ENCODE measurements at places on chromosomes 11 and 22. TPM values are rescaled to one million over a fixed set of nuclear protein-coding genes. Genes with fewer than 3 reads are reported as not detected.

Gene POU2AF3
- total RNA-seq: not detected

DNA sequence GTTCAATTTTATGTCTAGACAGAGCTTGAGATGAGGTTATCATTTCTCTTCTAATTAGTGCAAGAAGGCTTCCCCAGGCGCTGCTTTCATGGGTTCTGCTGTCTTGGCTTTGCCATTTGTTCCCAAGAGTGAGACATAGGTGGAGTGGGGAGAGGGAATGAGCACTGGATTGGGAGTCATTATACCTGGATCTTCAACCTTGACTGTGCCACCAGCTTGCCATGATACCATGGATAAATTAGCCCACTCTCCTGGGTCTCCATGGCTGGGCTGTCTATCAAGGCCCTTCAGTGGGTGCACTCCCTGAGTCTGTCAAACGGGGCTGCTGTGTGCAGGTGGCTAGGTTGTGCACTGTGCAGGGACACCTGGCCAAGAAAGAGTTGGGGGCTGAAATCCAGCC lies 15.6 kb upstream of the NECTIN1 start:
- peaks cover 36% of the 10 kb centered on the region for H3K27me3 ChIP-seq
- no peak for DNase-seq
- no peaks in the 10 kb centered on the region for H3K4me1 ChIP-seq

Gene SLN
- not detected for total RNA-seq

DNA sequence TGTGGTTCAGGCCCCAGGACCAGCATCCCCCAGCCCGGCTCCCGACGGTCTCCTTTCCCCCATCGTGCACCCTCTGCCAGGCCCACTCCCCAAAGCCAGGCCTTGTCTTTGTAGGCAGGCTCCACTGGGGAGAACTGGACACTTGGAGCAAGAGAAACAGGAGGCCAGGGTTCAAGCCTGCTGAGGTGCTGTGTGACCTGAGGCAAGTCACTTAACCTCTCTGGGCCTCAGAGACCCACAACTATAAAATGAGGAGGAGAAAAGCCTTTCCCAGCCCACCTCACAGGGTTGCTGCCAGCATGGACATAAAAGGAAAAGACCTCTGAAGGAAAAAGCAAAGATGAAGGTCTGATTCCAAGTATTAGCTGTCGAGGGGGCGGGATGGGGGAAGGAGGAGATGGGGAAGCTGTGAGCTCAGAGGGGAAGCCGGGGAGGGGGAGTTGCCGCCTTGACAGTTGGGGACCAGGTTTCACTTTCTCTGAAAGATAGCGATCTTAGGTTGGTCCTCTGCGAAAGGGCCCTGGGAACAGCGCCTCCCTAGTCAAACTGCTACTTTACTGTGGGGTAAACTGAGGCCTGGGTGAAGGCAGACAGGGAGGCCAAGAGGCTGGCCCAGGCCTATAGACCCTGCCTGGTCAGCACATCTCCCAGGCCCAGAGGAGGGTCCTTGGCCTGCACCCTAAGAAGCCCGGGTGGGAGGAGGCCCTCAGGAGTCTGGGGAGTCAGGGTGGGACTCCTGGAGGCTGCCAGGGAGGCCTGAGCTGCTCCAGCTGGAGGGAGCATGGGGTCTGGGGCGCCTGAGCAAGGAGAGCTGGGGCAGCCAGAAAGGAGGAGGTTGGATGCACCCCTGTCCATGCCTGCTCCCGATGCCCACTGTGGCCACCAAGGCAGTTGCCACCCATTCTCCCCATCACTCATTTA lies 991 bp upstream of the OSM start:
- peak overlapping the region; percentile 97 for H3K27ac ChIP-seq
- peak overlapping the region; percentile 96 for H3K4me3 ChIP-seq
- H3K36me3 ChIP-seq: peaks cover 85% of the 10 kb centered on the region
- peaks cover 49% of the 10 kb centered on the region for H3K4me1 ChIP-seq

- DNase-seq: peak; percentile 93
- H3K36me3 ChIP-seq: peaks cover 6% of the 10 kb centered on the region
- peak overlapping the region; percentile 85 for H3K4me3 ChIP-seq
- peak overlapping the region; percentile 84 for H3K27ac ChIP-seq
- H3K4me1 ChIP-seq: peaks cover 28% of the 10 kb centered on the region
These were observed 476 bp upstream of the KLHL22 start for GRCh38 chr22:20495861-20496681.

GRCh38 chr11:130514316-130514715 lies 65.9 kb downstream of the ADAMTS15 start:
- H3K36me3 ChIP-seq: no peaks in the 10 kb centered on the region
- no peaks in the 10 kb centered on the region for H3K27me3 ChIP-seq
- no peak for DNase-seq
- no peak overlapping the region for H3K27ac ChIP-seq
- H3K4me1 ChIP-seq: no peaks in the 10 kb centered on the region

DNA sequence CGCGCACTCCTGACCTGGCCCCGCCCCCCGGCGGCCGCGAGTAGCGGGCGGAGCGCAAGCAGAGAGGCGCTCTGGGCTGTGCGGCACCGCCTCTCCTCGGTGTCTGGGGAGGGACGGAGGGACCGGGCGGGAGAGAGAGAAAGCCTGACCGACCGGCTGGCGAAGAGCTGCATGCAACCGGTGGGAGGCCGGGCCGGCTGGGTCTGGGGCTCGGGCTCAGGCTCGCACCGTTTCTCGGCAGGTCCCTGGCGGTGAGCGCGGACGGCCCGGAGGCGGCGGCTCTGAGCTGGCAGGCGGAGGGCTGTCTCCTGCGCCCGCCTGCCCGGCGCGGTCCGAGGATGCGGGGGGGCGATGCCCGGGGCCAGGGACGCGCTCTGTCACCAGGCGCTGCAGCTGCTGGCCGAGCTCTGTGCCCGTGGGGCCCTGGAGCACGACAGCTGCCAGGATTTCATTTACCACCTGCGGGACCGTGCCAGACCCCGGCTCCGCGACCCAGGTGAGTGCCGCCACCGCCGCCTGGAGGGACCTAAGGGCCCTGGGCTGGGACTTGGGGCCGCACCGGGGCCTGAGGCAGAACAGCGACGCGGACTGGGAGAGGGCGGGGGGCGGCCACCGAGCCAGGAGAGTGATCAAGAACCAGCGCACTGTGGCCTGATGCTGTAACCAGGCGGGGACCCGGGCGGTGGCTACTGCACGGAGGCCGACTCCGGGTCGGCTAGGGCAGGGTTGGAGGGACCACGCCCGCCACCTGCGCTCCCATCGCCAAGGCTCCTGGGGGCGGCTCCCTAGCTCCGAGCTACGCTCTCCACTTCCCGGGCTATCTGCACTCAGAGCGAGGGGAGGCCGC lies at the start of gene SYT9:
TSS of gene SYT9 (plus strand) at position 69 of the 847 bp plus-strand sequence. CDS start at position 352, 283 bp downstream.
- no peaks in the 10 kb centered on the region for H3K36me3 ChIP-seq
- peaks cover 54% of the 10 kb centered on the region for H3K27me3 ChIP-seq
- DNase-seq: peak; percentile 21
- H3K4me3 ChIP-seq: peak within 1 kb of the TSS; percentile 40
- no peak within 1 kb of the TSS for H3K27ac ChIP-seq

Gene CTSC
- 219 TPM for total RNA-seq

Gene CARS1
- total RNA-seq: 81.5 TPM

- no peaks in the 10 kb centered on the region for H3K36me3 ChIP-seq
- H3K27me3 ChIP-seq: no peaks in the 10 kb centered on the region
- DNase-seq: no peak
- H3K4me3 ChIP-seq: no peak overlapping the region
- H3K4me1 ChIP-seq: peaks cover 4% of the 10 kb centered on the region
These were observed 36.8 kb downstream of the IL18 start for GRCh38 chr11:112127056-112127455.

Gene BDNF
- total RNA-seq: not detected

Gene MS4A15
- not detected for total RNA-seq

Gene YPEL4
- total RNA-seq: 0.13 TPM

GRCh38 chr11:4167758-4168157 lies 73.2 kb downstream of the RRM1 start:
- no peak overlapping the region for H3K4me3 ChIP-seq
- DNase-seq: peak; percentile 14
- H3K36me3 ChIP-seq: no peaks in the 10 kb centered on the region
- peaks cover 4% of the 10 kb centered on the region for H3K27me3 ChIP-seq
- H3K4me1 ChIP-seq: no peaks in the 10 kb centered on the region

DNA sequence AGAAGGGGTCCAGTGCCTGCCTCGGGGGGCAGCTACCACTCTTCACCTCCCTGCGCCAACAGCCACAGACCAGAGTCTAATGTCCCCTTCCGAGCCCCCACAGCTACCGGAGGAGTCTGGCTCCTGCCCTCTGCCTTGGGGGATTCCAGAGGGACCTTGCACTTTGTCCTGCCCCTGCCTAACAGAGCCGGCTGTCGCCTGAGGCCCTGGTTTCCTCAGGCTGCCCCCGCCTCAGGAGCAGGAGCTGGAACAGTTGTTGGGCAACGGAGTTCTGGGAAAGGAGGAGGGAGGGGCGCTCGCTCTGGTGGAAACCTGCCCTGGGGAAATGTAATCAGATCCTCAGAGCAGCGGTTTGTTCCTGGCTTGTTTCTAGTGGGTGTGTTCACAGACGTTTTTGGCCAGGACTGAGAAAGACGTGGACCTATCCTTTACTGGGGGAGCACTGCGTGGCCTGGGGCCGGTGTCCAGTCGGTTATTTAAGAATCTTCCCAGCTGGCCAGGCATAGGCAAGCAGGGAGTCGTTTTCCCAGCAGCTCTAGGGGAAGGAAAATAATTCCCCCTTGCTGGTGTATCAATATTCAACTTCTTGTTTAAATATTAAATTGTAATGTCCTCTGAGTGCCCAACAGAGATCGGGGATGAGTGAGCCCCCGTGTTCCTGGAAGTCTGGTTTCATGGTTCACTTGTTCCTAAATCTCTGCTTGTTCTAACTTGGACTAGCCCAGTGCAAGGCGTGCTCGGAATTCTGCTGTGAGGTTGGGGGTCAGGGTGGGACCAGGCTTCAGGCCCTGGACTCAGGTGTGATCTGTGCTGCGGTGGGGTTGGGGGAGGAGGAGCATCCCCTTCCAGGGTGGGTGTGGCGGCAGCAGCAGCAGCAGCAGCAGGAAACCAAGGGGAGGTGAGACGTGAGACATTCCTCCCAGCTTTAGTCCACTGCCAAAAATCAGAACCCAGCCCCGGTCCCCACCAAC lies 32.1 kb downstream of the A4GALT start:
- no peaks in the 10 kb centered on the region for H3K36me3 ChIP-seq
- H3K4me3 ChIP-seq: no peak overlapping the region
- DNase-seq: no peak
- H3K27me3 ChIP-seq: no peaks in the 10 kb centered on the region
- H3K27ac ChIP-seq: no peak overlapping the region

Gene GUCY1A2
- total RNA-seq: not detected

DNA sequence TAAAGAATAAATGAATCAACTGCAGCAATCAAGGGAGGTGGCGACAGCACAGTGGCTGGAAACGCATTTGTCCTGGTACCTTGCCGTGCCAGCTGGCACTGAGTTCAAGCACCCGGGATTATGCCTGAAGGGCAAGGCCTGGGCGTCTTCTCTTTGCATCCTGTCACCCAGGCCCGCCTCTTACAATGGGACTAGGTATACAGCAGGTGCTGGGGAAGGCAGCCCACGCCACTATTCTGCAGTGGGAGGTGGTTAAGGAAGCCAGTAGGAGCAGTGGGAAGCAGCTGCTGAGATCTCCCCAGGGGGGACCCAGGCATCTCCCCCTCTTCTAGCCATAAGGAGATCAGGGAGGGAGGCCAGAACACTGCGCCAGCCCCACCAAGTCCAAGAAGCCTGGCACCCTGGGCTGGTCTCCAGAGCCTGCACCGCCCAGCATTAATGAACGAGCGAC lies 15.3 kb upstream of the BAIAP2L2 start:
- no peak for DNase-seq
- no peaks in the 10 kb centered on the region for H3K27me3 ChIP-seq
- H3K4me1 ChIP-seq: peaks cover 15% of the 10 kb centered on the region

DNA sequence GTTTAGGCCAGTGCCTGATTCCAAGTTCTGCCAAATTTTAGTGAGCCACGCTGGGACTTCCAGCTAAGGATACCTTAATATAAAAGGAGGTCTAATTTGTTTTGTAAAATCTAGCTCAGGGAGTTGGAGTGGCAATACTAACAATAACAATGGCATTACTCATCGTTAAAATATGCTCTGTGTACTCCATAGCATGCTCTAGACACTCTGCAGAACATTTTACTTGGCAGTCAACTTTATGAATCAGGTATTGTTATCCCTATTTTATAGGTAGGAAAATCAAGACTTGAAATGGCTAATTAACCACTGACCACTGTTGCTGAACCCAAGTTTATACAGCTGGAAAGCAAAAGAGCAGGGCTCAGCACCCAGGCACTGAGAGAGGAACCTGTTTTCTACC lies 485.0 kb upstream of the KIRREL3 start:
- no peak for DNase-seq

DNA sequence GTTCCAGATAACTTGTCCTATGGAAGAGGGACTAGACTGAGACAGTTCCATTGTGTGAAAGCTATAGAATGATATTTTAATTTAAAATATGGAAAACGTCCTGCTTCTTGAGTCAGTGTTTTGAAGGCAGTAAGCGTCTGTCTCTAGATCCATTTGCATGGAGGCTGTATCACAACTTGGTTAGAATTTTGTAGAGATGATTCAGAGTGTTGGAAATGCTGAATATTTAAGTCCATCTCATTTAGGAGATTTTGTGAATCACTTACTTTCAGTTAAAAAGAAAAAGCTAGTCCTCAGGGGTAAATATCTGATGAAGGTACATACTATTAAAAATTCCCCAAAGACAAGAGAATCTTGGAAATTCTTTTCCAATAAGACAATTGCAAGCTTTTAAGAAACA lies 72.7 kb downstream of the FANCF start:
- H3K4me1 ChIP-seq: no peaks in the 10 kb centered on the region
- no peak for DNase-seq
- H3K4me3 ChIP-seq: no peak overlapping the region
- H3K36me3 ChIP-seq: no peaks in the 10 kb centered on the region
- no peak overlapping the region for H3K27ac ChIP-seq
- H3K27me3 ChIP-seq: no peaks in the 10 kb centered on the region

Gene ARHGAP20
- total RNA-seq: 0.08 TPM
